Cardiac muscle cell (in vitro differentiated cells and primary cell): ENCODE measurements at places on chromosomes 7 and 10. TPM values are rescaled to one million over a fixed set of nuclear protein-coding genes. Genes with fewer than 3 reads are reported as not detected.

C10orf67 gene
- 0.11 and 0.33 TPM in 2 replicates for total RNA-seq

DNA sequence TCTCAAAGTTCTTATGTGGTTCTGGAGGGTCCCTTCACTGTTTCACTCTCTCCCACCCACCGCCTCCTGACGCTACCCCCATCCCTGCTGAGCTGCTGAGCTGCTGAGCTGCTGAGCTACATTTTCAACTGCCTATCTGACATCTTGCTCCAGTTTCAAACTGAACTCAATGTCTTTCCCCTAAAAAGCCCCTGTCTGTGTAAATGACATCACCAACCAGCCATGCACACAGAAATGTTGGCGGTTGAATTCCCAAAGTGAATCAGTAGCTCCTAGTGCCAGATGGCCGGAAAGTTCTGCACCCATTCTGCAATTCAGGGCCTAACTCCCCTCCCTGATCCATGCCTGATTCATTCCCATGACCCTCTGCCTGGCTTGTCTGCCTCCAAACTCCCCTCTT lies 71.2 kb downstream of the WNT2 start:
- DNase-seq = peak; percentile 47

- DNase-seq = no peak
Measured at GRCh38 chr10:75779276-75779675, 347.9 kb downstream of the LRMDA start.

FHIP2A gene
- total RNA-seq = 37.5 and 49.4 TPM in 2 replicates

GRCh38 chr10:1396297-1396635 lies 340.1 kb downstream of the WDR37 start:
- DNase-seq = no peak

OR2A1 gene
- total RNA-seq = not detected in 2 replicates
